ENCODE measurements at places on chromosomes 6 and 20.
A peak's percentile ranks its signal among the peaks of the same experiment; 100 is the strongest.

GRCh38 chr6:121201105-121201504 is 133.2 kb downstream of the TBC1D32 start:
- DNase-seq, result no peak

- DNase-seq, result no peak
Observed at GRCh38 chr6:53527249-53527765, 17.6 kb downstream of the GCLC start.

DNA sequence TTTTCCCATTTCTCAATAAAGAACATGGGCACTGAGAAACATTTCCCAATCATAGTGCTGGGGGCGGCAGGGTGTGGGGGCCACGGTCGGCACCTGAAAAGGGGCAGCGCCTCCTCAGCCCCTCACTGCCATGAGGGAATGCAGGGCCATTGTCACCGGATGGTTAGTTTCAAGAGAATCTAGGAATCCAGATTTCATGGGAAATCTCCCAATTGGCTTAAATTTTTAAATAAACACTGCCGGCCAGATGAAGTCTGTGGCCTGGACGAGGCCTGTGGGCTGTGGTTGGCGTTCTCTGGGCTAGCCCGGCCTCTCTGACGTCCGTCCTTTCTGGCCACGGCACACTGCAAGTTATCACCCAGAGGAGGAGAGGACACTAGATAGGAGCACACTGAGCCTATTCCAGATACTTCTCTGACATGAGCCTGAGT is 25.6 kb downstream of the MANBAL start:
- DNase-seq, result no peak

GRCh38 chr6:2432292-2432691 is 186.9 kb upstream of the GMDS start:
- DNase-seq, result no peak

DNA sequence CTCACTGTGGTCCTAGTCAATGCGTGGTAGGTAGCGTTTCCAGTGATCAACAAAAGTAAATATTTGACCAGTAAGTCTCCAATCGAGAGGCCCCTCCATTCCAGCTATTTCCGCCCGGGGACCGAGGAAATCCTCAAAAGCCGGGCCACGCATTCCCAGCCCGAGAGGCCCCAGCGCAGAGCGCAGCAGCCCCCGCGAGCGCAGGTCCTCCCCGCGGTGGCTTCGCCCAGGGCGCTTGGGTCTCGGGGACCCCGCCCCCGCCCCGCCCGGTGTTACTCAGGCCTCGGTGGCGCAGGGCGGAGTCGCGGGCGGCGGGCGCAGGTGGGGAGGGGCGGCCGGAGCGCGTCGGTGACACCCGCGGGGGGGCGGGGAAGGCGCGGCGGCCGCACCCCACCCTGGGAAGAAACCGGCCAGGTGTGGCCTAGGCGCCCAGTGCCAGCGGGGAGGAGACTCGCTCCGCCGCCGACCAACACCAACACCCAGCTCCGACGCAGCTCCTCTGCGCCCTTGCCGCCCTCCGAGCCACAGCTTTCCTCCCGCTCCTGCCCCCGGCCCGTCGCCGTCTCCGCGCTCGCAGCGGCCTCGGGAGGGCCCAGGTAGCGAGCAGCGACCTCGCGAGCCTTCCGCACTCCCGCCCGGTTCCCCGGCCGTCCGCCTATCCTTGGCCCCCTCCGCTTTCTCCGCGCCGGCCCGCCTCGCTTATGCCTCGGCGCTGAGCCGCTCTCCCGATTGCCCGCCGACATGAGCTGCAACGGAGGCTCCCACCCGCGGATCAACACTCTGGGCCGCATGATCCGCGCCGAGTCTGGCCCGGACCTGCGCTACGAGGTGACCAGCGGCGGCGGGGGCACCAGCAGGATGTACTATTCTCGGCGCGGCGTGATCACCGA is at the start of gene DSP:
Gene DSP, plus strand, starts transcription at position 497 of the 890 bp plus-strand sequence. Its CDS starts 245 bp downstream, at position 742.
- peak; percentile 88 for DNase-seq

DNA sequence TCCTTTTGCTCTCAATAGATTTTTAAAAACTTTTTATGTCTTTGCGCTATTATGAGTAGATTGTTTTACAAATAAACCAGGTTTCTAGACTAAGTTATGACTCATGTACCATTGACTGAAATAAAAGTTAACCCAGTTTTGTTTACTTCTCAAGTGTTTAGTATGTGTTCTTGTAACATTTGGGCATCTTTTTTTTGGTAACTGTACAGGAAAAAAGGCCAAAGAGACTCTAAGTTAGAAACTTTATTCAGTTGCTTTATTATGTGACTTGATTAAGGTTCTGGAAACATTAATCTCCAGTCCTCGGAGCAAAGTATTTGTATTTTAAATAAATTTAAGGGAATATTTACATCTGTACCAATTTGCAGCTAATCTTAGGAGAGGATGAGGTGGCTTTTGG is 2.9 kb downstream of the NKAIN2 start:
- DNase-seq, result no peak

DNA sequence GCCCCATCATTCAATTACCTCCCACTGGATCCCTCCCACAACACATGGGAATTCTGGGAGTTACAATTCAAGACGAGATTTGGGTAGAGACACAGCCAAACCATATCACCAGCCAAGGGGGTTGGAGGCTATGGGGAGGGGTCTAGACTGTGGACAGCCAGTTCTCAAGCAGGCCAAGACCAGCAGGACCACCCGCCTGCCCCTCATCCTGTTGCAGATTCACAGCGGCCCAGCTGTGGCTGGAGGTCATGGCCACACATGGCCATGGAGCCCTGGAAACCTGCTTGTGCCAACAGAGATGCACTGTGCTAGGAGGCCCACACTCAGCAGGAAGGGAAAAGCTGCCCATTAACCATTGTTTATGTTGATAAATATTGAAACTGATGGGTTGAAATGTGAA is 240.5 kb downstream of the TTLL2 start:
- DNase-seq, result no peak

DNA sequence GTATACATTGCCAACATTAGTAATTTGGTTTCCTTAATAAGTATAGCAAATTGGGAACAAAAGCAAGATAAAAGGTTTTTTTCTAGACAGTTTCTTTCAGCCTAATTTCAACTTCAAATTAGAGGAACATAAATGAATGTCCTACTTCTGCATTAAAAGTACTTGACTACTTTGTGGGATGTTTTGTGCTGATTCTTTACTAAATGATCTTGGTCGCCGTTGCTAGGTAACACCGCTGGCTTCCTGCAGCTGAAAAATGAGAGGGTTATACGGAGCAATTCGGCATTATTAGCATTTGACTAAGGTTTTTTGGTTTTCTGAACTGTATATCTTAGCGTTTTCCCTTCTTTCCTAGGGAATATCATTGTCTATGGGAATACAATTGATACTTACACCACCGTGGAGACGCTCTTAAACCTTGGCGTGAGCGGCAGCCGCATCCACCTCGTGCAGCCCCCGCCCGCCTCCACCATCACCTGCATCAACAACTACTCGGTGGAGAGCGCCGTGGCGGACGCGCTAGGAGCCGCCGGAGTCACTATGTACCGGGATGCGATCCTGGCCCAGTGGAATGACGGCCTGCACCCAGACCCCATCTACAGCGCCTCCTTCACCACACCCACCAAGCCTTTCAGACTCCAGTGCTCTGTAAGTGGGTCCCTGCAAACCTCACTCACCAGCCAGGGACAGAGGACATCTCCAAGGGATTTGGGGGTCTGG is 90.9 kb upstream of the INSM1 start:
- DNase-seq, result no peak

DNA sequence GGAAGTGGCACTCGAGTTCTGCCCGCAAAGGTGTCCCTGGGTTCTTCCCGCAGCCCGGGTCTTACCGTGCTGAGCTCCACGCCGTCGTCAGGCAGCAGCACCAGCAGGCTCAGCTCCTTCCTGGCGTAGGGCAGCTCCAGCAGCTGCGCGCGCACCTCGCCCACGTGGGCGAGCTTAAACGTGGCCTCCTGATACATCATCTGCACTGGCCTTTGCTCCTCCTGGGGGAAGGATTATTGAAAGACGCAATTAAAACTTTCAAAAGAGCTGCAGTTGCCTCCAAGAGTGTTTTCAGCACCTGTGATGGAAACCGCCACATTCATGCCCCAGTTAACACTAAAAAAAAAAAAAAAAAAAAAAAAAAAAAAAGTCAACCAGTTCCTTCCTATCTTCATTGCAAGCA is 11.3 kb downstream of the SERPINB9 start:
- DNase-seq, result peak; percentile 90

GRCh38 chr20:33811776-33812151 is 616 bp downstream of the CHMP4B start:
- DNase-seq, result peak; percentile 77

- DNase-seq, result no peak
Observed at GRCh38 chr6:35439308-35439707, 12.8 kb upstream of the FANCE start.

- DNase-seq, result no peak
Observed at GRCh38 chr20:32779500-32780211, 17.5 kb downstream of the DNMT3B start.

- no peak for DNase-seq
Observed at GRCh38 chr6:159973951-159974350, 5.1 kb downstream of the IGF2R start.

DNA sequence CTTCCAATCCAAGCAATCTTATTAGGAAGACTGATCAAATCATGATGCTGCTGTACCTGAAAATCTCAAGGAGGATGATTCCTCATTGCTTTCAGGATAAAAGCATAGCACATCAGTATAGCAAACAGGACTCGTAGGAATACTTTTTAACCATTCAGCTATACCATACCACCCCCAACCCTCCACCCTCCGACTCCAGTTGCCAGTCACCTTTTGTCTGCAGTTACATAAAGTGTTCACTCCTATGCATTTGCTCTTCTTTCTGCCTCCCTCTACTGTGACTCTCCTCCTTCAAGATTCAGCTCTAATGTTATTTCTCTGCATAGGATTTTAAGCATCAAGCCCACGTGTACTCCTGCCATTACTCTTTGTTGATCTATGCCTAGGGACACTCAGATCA is 124.7 kb upstream of the KCNQ5 start:
- DNase-seq, result no peak

DNA sequence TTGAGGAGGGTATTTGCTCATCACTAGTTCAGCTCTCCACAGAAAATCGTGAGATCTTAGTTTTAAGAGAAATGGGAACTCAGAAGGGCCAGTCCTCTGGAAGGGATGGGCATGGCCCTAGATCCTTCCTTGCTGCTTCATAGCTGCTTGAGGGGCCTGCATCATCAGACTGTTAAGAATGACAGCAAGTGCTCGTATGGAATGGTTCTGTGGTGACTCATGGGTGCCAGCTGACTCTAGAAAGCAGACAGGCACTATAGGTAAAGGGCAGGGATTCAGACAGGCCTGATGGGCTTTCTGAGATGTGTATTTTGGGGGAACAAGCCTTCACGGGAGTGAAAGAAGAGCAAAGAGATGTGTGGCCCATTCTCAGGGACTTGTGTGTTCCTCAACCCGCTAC is 90.8 kb downstream of the MYLK4 start:
- DNase-seq, result no peak

- DNase-seq, result no peak
Observed at GRCh38 chr6:6006428-6007365, at the start of gene NRN1. TSS of gene NRN1 (minus strand) at chr6:6006925. CDS start at chr6:6006749, 176 bp downstream.

DNA sequence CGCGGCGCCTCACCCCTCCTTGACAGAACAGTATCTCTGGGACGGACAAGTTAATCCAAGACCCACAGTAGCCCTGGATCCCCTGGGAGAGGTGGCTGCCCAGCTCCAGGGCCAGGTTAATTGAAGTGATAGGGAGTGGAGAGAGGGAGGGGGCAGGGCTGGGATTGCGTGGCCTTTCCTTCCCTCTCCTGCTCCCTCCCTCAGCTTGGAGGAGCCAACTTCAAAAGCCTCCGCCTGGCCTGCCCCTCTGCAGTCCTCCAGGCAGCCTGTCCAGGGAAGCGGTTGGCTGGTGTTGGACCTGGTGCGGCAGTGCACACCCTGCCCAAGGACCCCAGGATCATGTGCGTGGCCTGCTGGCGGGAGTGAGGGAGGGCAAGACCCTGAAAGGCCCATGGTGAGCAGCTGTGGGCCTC is at the start of gene C20orf204:
Gene C20orf204, plus strand, starts transcription at position 250 of the 413 bp plus-strand sequence. Its CDS starts 142 bp downstream, at position 392.
- no peak for DNase-seq

- no peak for DNase-seq
Observed at GRCh38 chr20:59027741-59028320, 4.3 kb downstream of the ATP5F1E start.

All from spleen (tissue), 13 donors.